A549 treated with DMSO at 1 μM for 4 hours (cell line): ENCODE measurements at places on chromosomes 1 and 21. TPM values are rescaled to one million over a fixed set of nuclear protein-coding genes. Genes with fewer than 3 reads are reported as not detected.

The DMRTA2 gene
- 0.14 to 0.26 TPM (median 0.18 TPM) in 5 replicates for total RNA-seq

The SLX9 gene
- 37.6 to 57.9 TPM (median 52.5 TPM) in 5 replicates for total RNA-seq

The FAM177B gene
- not detected in 5 replicates for total RNA-seq

The SLC5A9 gene
- total RNA-seq, result 0.08 TPM in 1 of 5 replicates, not detected in the others

The CLDN17 gene
- not detected in 5 replicates for total RNA-seq

The EDN2 gene
- total RNA-seq, result 2.8 to 4.8 TPM (median 3.7 TPM) in 5 replicates
